Activated B cell treated with CpG ODN at 0.5 μM for 24 hours (primary cell): ENCODE measurements at places on chromosomes 3 and 15. TPM values are rescaled to one million over a fixed set of nuclear protein-coding genes. Genes with fewer than 3 reads are reported as not detected.

DNA sequence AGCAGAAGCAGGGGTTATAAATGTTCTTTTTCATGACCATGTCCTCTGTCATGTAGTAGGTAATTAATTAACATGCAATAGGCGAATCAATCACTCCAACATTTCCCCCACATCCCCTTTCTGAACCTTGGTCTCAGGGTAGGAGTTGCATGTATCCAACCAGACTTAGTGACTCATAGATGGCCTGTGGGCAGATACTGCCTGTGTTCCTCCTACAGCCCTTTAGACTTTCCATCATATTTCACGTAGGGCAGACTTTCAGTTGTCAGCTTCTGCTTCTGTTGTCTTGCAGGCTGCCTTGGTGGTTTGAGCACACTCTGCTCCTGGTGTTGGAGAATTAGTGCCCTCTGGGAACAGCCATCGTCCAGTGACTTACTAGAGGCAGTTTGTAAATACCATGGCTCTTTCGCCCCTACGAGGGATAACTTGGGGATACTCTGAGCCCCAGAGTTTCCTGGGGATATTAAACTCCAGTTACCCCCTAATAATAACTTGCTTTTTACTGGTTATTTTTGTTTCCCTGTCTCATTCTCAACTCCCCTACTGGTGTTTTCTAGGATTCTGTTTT is 244.4 kb downstream of the EDEM1 start:
- DNase-seq, result no peak

DNA sequence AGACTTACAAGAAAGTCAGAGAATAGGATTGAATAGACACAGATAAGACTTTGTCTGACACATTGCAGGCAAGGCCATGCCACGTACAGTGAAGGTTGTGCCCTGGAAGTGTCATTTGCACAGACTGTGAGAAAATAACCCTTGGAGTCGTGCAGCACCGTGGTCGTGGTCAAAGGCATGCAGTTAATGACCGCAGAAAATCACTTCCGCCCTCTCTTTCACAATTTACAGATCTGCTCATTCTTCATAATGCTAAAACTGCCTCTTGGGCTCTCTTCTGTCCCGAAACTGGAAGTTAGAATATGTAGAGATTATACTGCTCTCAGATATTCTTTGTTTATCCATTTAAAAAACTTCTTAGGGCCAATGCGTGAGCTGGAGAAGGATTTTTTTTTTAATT is 73.2 kb upstream of the CTXND1 start:
- DNase-seq, result no peak

Gene SEC61A1
- 83.2 and 84.0 TPM in 2 replicates for total RNA-seq

GRCh38 chr15:90706394-90707327 is 10.5 kb upstream of the BLM start:
- no peak for DNase-seq

Gene BCL2A1
- 181 and 189 TPM in 2 replicates for total RNA-seq

DNA sequence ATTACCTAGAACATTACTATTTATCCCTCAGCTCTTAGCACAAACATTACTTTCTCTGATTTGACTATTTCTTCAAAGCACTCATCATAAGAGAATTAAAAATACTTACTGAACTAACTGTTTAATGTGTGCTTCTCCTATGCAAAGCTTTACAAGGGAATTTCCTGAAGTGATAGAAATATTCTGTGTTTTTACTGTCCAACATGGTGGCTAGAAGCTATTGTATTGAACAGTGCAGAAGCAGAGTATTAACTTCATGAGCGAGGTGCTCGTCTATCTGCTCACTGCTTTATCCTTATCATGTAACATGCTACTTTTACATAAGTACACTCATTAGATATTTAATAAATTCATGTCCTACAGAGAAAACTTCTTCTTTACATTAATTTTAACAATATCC is 239.1 kb downstream of the ISL2 start:
- DNase-seq, result no peak

Gene IL1RAP
- 4.7 and 6.3 TPM in 2 replicates for total RNA-seq

Gene RBP2
- total RNA-seq, result not detected in 2 replicates

Gene CHRNA7
- total RNA-seq, result not detected in 2 replicates

- no peak for DNase-seq
These were observed 84.6 kb downstream of the ZBTB20 start for GRCh38 chr3:115062412-115062956.

Gene LMLN
- total RNA-seq, result 2.9 and 4.1 TPM in 2 replicates

- no peak for DNase-seq
These were observed 700.6 kb upstream of the GOLIM4 start for GRCh38 chr3:168796339-168796738.

GRCh38 chr15:77347197-77347596 is 72.7 kb downstream of the PEAK1 start:
- no peak for DNase-seq

Gene GPR160
- 63.2 and 65.5 TPM in 2 replicates for total RNA-seq

DNA sequence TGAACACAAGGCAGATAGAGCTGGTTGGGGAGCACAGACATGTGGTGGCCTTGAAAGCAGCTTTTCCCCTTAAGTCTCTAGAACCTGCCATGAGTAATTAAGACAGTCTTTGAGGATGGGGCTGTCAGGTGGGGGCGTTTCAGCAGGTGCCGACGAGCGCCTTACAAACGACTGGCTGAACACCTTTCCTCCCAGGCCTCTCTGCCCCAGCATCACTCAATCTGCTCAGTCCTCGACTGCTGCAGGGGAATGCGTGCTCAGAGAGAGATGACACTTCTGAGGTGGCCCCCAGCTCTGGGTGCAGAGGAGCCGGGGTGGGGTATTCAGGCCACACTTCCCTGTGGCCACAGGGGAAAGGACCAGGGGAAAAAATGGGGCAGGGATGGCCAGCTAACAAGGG is 8.1 kb upstream of the NCKIPSD start:
- no peak for DNase-seq

Gene ECE2
- total RNA-seq, result not detected in 2 replicates

GRCh38 chr3:190522621-190523222 is 8.8 kb downstream of the IL1RAP start:
- no peak for DNase-seq

- DNase-seq, result no peak
These were observed 115.8 kb downstream of the EPHA3 start for GRCh38 chr3:89223188-89223587.

Gene CCDC191
- total RNA-seq, result 14.7 and 17.2 TPM in 2 replicates

Gene CPLX3
- total RNA-seq, result 0.20 and 0.22 TPM in 2 replicates

Gene GPR62
- not detected in 2 replicates for total RNA-seq

GRCh38 chr3:28139288-28139687 is 102.1 kb upstream of the CMC1 start:
- DNase-seq, result no peak

GRCh38 chr3:152505926-152506325 is 237.2 kb downstream of the MBNL1 start:
- DNase-seq, result no peak

Gene SERP1
- total RNA-seq, result 87.2 and 88.2 TPM in 2 replicates

Gene QTRT2
- total RNA-seq, result 63.1 and 75.5 TPM in 2 replicates

- DNase-seq, result no peak
These were observed 4.6 kb upstream of the EPB42 start for GRCh38 chr15:43225201-43225949.

Gene PLAAT1
- total RNA-seq, result not detected in 2 replicates

- DNase-seq, result no peak
These were observed 57.6 kb downstream of the FRMD4B start for GRCh38 chr3:69328103-69328962.

Gene LMCD1
- 5.4 and 6.0 TPM in 2 replicates for total RNA-seq

Gene GFM1
- 46.8 and 56.4 TPM in 2 replicates for total RNA-seq

Gene ISG20
- 84.6 and 87.1 TPM in 2 replicates for total RNA-seq

DNA sequence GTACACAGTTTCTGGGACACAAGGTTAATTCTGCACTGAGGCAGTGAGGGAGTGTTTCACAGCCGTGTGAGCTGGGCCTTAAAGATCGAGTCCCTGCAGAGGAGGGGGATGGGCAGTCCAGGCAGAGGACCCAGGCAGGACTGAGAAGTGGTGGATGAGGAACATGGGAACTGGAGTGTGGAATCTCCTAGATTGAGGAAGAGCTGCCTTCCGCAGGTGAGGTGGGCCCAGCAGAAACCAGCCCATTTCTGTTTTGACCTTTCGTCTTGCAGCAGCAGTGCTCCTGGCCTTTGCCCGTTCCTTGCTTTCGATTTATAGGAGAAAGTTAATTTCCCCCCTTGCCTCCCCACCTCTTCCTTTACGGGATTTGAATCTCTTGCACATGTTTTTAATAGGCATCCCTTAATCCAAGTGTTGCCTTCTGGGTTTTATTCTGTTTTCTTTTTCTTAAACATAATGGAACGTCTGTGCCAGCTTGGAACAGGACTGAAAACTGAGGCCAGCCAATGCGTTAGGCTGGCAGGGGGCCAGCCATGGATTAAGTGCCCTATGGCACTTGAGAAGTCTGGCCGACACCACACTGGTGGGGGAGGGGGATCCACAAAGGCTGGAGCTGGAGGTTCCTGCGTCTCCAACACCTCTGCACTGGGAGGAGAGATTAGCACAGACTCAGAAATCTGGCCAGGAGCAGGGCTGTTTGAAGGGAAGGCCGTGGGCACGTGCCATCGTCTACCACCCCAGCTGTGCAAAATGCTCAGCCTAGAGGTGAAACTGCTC is 78.1 kb downstream of the AAGAB start:
- DNase-seq, result no peak
